Cortex of kidney (tissue), 1 donor: ENCODE measurements at places on chromosomes 12 and 14.

- DNase-seq, result no peak
Measured at GRCh38 chr12:29273178-29273843, 107.7 kb downstream of the ERGIC2 start.

GRCh38 chr14:104094709-104095425 lies 9.4 kb downstream of the ASPG start:
- DNase-seq, result no peak

DNA sequence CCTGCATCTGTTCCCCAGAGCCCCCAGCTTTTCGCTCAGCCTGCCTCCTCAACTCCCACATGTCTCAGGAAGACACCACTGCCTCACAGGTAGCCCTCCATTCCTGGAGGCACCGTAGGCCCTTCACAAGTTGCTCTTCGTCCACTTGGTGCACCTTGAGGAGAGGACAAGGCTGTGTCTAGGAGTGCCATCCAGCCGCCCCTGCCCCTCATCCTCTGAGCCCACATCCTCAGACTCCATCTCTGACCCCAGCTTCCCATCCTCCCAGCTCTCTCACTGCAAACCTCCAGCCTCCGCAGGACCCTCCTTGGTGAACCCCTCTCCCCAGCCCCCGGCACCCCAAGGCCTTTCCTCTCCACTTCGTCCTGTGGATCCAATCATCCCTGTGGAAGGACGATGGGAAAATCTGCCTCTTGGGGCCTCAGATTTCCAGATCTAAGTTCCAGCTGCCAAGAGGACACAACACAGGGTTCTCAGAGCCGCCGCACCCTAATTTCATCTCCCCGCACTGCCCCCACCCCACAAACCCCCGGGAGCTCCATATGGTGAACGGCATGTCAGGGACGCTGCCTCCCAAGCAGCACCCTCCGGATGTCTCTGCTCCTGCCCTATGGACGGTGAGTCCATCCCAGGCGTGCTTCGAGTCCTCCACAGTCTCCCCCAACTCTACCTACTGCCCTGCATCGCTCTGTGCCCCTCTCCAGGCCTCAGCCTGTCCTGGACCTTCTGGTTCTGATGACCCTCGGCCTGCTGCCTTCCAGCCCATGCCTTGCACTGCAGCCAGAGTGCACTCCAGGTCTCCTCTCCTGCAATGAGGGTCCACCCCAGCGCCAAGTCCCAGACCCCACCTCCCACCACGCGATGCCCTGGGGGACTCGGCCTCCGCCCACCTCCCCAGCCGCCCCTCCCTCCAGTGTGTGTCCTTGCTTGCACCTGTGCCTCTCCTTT lies 314.1 kb upstream of the DIO3 start:
- DNase-seq, result no peak

DNA sequence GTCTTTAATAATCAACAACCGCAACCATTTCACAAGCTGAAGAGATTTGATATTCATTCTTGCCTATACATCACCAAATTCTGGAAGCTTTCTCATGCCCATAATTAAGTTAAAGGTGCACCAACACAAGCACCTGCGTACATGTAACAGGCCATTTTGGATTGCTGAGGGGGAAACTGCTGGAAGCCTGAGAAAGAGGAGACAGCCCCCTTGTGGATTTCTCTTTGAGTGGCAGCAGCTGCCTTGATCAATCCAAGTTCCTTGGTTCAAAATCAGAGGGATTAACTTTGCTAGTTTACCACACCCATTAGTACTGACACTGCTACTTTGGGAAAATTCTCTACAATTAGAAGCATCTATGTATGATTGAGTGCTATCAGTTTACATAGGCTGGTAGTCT lies 321.1 kb downstream of the NOVA1 start:
- no peak for DNase-seq

DNA sequence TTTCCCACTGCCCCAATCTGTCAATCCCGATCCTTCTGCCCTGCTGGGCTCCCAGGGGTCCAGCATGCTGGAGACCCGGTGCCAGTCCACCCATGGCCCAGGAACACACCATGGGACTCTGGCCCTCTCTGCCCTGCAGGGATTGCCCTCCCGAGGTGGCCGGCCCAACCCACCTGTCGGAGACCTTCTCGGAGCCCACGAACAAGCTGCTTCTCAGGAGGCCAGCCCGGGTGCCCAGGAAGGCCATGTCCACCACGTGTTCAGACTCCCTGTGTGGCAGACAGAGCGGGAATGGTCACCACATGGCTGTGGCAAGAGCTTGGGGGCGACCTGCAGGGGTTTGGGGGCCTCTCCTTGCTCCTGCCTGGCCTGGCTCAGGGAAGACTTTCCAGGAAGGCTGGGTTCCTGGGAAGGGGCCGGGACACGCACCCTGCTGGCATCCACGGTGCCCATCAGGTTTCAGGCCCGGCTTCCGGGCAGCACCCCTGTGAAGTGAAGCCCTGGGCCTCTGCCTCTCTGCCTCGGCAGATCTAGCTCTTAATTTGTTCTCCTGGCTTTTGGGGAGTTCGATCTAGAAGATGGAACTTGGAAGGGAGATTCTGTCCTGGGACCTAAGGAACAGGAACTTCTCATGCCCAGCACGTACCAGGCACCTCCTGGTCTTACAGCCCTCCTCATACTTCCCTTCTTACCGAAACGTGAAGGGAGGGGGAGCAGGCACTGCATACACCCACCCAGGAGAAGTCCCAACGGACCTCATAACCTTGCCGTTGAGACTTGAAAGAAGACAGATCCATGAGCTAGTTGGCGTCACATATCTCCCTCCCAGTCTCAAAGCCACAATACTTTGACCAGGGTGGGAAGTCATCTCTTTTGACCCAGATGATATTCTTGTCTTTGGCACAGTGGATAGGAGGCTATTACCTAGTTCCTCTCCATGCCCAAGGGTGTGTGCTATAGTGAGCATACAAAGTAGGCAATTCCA lies 26.3 kb downstream of the LRTM2 start:
- no peak for DNase-seq

DNA sequence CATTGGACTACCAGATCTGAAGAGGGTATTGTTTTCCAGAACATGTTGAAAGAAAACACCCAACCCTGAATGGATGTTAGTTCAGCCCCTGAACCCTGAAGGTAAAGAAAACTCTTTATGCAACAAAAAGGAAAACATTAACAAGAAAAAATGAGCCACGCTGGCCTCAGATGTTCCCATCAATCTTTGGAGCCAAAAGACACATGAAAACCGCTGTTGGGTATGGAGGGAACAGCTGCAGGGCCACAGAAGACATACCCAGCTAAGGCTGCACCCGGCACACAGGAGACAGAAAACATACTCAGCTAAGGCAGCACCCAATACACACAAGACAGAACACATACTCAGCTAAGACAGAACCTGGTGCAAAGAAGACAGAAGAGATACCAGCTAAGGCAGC lies 51.3 kb upstream of the GALNT9 start:
- no peak for DNase-seq

DNA sequence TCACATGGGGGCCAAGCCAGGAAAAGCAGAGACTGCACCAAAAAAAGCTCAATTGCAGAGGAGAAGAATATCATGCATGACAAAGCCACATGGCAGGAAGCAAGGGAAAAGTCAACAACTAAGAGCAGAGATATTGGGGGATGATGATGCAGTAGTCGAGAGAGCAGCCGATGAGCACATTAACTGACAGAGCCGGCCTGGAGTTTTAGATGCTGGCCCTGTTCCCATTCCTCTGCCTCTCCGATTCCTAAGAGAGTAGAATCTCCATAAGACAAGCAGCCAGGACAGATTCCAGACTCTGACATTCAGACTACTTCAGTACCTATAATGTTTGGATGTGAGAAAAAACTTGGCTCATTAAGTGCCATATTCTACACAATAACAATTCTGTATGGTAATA lies 155.9 kb downstream of the KCNH5 start:
- no peak for DNase-seq

DNA sequence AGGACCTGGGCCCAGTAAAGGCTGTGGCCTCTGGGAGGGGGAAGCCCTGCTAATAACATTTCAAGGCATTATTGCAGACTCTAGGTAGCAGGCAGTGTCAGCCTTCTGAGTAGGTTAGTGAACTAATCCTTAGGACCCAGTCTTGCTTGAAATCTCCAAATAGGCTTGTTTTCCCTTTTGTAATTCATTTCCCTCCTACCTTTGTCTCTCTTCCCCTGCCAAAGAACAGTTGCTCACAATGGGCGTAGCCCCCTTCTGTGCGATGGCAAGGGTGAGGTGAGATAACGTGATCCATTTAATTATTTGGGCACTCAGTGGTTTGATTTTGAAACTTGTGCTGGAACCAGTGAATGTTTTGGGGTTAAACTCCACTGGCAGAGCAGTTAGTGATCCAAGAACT lies 10.9 kb downstream of the PELI2 start:
- no peak for DNase-seq

- DNase-seq, result no peak
Measured at GRCh38 chr12:27462151-27462694, 15.7 kb downstream of the SMCO2 start.

DNA sequence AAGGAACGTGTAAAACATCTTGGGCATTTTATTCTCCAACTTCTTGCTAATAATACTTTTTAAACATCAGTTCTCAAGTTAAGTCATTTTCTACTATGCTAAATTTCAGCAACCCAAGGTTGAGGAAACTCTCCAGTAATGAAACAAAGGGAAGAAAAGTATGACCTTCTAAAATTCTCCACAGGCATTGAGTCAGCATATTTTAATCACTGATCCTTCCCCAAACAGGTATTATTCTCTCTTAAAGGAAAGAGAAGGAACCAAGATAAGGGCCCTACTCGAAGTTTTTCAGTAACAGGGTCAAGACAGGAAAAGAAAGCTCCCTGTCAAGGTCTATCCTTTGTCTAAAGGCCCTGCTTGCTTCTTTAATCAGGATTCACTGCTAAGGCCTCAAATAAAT lies 3.0 kb downstream of the KICS2 start:
- DNase-seq, result no peak

GRCh38 chr12:52199294-52199919 lies 7.6 kb upstream of the KRT80 start:
- no peak for DNase-seq

GRCh38 chr14:70641548-70642302 lies at the start of gene TTC9:
TSS of gene TTC9 (plus strand) at chr14:70641916. CDS start at chr14:70642130, 214 bp downstream.
- no peak for DNase-seq

DNA sequence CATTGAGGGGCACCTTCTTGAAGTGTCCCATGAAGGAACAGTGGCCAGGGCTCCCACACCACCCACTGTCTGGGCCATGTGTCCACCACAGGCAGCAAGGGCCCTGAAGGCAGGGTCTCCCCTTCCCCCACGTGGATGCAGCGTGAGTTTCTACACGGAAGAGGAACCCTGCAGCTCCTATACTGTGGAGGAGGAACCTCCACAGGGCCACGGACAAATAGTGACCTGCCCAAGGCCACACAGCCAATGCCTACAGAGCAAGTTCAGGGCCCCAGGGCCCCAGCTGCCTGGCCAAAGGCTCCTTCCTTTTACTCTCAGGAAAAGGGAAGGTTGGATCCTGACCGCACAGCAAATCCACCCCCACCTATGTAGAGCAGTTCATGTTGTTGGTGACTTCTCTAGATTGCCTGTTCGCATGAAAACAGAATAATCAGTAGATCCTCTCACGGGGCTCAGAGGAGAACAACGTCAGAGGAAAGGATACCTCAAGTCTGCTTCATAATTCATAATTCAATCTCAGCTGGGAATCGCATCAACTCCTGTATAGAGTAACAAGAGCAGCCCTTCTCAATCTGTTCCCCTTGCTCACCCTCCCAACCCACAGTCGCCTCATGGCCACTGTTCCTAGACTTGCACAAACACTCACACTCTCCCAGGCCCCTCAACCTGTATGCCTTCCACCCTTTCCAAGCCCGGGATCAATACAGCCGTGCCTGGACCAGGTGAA lies 11.1 kb upstream of the KRT73 start:
- no peak for DNase-seq

GRCh38 chr14:90969531-90970166 lies 90.8 kb downstream of the RPS6KA5 start:
- no peak for DNase-seq

DNA sequence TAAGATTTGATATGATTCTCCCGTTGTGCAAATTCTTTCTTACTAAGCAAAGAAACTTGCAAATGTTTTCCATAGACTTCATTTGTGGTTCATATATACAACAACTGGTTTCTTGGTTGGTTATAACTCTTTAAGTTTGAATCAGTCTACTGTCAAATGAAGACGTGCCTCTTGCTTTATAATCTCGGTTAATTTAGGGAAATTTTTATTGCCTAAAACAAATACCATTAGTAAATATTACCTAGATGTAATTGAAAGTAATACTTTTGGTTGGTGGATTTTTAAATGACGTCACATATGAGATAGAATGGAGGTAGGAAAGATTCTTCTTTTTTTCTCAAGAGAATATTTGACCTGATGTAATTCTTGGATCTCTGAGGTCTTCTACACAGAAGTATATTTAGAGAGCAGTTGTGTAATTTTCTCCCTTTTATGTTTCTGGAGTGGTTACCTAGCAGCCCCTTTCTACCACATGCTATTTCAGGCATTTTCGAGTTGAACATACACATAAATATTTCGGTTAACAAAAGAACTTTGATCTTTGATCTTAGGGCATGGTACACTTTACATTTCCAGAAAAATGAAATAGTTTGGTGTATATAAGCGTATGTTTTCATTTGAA lies 1.7 kb downstream of the ATF7IP start:
- no peak for DNase-seq

DNA sequence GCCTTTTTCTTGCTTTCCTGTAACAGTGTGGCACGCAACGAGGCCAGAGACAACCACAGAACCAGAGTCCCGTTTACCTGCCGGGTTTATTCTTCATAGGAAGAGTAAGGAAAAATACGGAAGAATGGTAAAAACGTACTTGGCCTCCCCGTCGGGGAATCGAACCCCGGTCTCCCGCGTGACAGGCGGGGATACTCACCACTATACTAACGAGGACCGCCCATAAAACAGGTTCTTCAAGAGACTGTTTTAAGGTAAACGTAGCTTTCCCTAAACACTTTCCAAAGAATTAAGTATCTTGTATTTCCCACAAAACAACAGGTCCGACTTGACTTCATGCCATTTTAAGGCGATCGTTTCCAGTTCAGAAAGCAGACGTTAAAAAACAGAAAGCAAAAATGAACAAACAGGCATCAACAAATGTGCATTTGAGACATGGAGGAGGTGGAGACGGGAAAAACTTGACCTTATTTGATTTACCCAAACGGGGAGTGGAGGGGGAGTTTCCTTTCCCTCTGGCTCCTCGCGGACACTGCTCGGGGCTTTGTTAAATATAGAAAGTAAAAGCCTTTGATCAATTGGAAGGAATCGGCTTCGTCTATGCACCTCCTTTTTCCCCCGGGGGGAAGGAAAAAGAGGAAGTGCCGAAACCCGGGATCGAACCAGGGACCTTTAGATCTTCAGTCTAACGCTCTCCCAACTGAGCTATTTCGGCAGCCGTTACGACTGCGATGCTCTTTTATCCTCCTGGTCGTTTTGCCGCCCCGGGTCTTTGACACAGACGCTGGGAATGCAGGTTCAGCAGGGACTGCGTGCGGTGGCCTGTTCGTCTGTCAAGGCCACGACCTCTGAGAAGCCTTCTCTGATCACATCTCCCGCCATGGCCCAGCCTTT lies 13.0 kb upstream of the UBC start:
- DNase-seq, result no peak

GRCh38 chr12:74015118-74015517 lies 522.5 kb upstream of the ATXN7L3B start:
- DNase-seq, result no peak

- no peak for DNase-seq
Measured at GRCh38 chr12:102479099-102479885, 1.1 kb downstream of the IGF1 start.

GRCh38 chr14:87892763-87893162 lies 100.2 kb downstream of the GALC start:
- DNase-seq, result no peak

GRCh38 chr12:27852117-27852516 lies 72.1 kb upstream of the MANSC4 start:
- no peak for DNase-seq

- DNase-seq, result no peak
Measured at GRCh38 chr14:103960457-103961055, 18.2 kb upstream of the RD3L start.

- DNase-seq, result no peak
Measured at GRCh38 chr12:31745242-31745641, 16.4 kb upstream of the AMN1 start.
